Amniotic epithelial cell (primary cell): ENCODE measurements at places on chromosomes 12 and 14.

GRCh38 chr14:31465111-31465510 is 7.8 kb upstream of the DTD2 start:
- peak; percentile 77 for DNase-seq

DNA sequence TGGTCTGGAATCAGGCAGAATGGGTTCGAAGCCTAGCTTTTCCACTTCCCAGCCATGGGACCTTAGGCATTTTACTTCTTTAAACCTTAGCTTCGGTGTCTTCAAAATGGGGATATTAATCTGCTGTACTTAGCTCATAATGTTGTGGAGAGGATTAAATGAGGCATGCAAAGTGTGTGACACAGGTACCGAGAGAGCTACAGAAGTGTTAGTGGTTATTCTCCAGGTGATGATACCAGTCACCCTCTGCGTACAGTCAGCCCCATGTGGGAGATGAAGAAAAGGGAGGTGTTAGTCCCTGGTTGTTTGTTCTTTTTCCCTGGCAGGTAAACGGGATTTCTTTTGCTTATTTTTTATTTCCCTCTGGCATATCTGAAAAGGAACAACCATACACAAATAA is 212.1 kb downstream of the PHLDA1 start:
- no peak for DNase-seq

DNA sequence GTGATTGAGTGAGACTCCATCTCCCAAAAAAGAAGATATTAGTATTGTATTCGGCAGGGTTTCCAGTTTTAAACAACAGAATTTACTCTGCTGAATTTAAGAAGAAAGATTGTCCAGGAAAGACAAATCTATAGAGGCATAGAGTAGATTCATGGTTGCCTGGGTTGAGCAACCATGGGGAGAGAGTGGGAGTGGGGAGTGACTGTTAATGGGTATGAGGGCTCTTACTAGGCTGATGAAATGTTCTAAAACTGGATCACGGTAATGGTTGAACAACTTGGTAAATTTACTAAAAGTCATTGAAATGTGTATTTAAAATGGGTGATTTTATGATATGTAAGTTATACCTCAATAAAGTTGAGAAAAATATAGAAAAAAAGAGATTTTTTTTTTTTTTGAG is 13.9 kb upstream of the C12orf76 start:
- peak; percentile 28 for DNase-seq

GRCh38 chr14:76138758-76139723 is 12.7 kb upstream of the GPATCH2L start:
- DNase-seq: no peak

- no peak for DNase-seq
These were observed 55.7 kb downstream of the ITPK1 start for GRCh38 chr14:93059917-93060545.

DNA sequence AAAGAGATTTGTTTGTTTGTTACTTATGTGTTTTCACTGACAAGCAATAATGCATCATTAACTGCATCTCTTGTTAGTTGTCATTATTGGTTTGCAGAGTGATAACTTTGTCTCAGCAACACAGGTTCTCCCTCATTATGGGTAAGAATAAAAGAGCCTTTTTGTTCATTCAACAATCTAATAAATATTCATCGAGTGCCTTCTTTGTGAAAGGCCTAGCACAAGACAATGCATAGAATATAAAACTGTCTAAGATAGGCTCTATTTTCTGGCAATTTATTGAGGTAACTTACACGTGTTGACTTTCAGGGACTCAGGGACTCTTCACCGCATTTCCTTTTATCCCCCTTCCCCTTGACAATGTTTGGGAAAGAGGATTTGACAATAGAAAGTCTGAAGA is 95.5 kb upstream of the KRR1 start:
- no peak for DNase-seq

- DNase-seq: no peak
These were observed at the start of gene CISTR for GRCh38 chr12:53751336-53752191. CISTR (minus strand) TSS chr12:53751979.

DNA sequence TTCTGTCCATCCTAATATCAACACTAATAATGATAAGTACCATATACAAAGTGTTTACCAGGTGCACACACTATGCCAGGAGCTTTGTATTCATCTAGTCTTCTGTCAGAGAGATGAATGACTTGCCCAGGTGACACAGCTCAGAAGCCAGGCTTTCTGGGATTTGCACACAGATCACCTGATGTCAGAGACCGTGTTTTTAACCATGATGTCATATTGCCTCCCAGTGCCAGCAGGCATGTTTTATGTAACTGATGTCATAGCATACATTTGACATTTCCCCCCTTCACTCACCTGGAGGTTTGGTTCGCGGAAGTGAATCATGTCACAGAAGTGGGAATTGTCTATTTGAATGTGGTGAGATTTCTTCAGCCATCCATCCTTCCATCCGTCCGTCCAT is 5.7 kb downstream of the WSCD2 start:
- no peak for DNase-seq

DNA sequence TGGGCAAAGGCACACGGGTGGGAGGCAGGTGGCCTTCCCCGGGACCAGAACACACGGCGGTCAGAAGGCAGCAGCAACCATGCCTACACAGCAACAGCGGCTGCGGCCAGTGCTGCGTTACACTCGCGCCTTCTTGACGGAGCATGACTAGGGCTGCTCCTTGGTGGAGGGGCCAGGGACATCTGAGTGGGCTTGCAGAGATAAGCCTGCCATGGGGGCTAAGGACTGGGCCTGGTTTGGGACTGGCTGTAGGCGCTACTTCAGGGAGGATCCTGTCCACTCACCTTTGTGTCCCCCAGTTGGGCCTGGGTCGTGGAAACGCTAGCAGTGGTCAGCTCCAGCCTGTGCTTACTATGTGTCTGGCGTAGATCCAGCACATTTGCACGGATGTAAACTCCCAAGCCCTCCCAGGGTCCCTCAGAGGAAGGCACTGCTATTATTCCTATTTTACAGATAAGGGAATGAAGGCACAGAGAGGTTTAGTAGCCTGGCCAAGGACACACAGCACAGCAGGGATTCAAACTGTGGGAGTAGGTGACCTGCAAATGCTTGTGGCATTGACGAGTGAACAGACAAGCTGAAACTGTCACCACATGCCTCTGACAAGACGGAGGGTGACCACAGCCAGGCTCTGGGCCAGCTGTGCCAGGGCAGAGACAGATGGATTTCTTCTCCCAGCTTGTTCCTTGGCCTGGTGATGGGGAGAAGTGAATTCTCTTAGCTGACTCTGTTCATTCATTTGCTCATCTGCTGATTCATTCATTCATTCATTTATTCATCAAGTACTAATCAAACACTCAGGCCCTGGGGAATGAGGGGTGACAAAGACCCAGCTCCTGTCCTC is 31.9 kb upstream of the DLK1 start:
- DNase-seq: no peak

GRCh38 chr12:10400829-10401228 is 8.7 kb downstream of the KLRC4 start:
- DNase-seq: no peak

GRCh38 chr12:91400271-91400670 is 217.7 kb upstream of the DCN start:
- peak; percentile 43 for DNase-seq

DNA sequence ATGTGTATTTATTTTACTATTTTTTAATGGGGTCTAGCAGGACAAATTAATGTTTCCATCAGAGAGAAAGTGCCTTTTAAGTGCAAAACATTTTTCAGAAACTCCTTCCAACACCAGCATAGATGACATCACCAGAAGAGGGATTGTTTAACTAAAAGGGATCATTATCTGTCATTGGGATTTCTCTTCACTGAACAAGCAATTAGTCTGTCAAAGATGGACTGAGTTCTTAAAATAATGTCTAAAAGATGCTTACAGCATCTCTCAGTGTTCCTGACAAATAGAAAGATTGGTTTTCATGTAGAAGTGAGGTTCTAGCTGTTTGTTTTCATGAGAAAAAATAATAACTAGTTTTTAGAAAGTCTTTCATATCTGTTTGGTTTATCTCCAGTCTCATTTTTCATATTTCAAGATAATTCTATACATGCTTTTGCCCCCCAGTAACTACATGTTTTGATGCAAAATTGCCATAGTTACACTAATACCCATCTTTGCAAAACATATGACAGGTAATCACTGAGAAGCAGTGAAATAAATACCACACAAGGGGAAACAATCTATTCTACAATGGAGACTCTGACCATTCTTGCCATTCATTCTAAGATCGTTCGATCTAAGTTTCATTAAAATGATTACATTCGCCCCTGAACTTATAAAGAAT is 850.3 kb downstream of the GALC start:
- no peak for DNase-seq

GRCh38 chr12:1914114-1914911 is 4.1 kb downstream of the CACNA2D4 start:
- no peak for DNase-seq
